B cell (primary cell): ENCODE measurements at places on chromosomes 12 and 14. TPM values are rescaled to one million over a fixed set of nuclear protein-coding genes. Genes with fewer than 3 reads are reported as not detected.

GRCh38 chr14:94768521-94769390 lies 1.2 kb downstream of the GSC start:
- DNase-seq: peak; percentile 21

- DNase-seq: no peak
These were observed 232.8 kb upstream of the FBXO33 start for GRCh38 chr14:39665075-39665475.

DNA sequence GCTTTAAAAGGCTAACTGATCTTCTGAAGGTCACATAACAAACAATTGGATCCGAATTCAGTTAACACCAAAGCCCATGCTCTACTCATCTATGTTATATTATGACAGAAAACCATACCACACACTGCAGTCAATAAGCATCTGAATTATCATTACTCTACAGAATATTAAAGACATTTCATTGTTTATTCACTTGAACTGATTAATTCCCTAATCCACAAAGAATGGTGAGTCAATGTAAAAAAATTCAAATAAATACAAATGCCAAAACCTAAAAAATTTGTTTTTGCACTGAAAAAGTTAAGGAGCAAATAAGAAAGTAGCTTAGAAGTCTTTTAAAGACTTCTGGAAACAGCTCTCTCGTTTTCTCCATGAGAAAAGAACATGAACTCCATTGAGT lies 13.7 kb downstream of the NID2 start:
- DNase-seq: no peak

DNA sequence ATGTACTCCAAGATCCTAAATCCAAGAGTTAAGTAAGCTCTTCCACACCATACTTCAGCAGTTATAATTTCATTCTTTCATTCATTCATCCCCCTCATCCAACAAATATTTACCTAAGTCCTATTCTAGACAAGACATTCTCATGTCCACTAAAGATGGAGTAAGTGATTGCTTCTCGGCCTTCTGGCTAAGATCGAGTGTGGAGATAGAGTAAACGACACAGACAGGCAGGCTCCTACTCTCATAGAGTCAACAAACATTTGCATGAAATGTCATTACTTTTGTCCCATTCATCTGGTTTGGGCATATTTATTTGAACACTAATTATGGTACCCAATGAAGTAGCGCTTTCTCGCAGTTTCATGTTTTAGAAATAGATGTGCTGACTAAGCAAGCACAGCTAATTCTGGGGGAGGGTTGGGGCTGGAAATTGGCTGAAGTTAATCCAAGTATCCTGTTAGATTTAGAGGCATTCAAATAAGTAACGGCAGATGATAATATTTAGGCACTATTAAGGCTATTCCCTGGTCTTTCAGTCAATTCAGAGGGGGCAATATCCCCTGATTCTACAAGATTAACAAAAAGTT lies 176.5 kb downstream of the CEP128 start:
- DNase-seq: no peak

GRCh38 chr14:68748691-68749090 lies 44.2 kb downstream of the ZFP36L1 start:
- DNase-seq: no peak

GRCh38 chr12:23083267-23083666 lies 458.3 kb downstream of the ETNK1 start:
- no peak for DNase-seq

GRCh38 chr14:99946652-99947489 lies 118.4 kb upstream of the EVL start:
- peak; percentile 59 for DNase-seq

DNA sequence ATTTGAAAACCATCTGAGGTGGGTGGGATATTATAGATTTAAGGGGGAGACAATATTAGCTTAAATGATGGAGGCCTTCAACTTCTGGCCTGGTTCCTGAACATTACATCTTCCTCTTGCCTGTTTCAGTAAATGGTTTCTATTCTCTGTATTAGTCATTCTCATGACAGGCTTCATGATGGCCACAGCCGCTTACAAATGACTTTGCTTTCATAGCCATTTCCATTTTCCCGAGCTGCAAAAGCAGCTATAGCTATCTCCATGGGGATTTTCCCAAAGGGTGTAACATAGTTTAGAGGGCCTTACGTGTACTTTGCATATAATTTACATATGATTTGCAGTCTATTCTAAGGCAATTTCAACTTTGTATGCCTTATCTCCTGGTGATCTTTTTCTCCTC lies 121.8 kb downstream of the NRXN3 start:
- no peak for DNase-seq

DNA sequence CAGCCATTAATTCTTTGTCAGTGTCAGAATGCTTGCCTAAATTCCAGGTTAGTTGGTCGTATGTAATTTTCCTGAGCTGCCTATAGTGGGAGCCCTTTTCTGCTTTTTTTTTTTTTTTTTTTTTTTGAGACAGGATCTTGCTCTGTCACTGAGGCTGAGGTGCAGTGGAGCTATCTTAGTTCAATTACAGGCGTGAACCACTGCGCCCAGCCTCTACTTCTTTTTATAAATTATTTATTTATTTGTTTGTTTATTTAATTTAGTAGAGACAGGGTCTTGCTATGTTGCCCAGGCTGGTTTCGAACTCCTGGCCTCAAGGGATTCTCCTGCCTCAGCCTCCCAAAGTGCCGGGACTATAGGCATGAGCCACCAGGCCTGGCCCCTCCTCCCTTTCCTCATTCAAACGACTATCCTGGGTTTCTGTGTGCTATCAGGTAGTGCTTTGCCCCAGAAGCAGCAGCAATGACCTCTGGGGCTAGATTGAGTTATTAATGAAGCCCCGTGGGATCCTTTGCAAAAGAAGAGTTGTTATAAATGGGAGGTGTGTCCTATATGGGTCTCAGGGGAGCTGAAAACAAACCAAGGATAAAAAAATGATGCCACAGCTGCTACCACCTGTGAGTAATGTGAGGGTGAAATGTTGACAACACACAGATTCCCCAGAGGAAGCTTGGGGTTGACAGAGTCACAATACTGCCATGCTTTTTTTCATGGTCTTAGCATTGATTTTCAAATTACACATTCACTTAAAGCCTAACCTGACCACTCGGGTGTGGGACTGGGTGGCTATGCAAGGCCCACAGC lies 34.6 kb upstream of the NFKBIA start:
- peak; percentile 13 for DNase-seq

DNA sequence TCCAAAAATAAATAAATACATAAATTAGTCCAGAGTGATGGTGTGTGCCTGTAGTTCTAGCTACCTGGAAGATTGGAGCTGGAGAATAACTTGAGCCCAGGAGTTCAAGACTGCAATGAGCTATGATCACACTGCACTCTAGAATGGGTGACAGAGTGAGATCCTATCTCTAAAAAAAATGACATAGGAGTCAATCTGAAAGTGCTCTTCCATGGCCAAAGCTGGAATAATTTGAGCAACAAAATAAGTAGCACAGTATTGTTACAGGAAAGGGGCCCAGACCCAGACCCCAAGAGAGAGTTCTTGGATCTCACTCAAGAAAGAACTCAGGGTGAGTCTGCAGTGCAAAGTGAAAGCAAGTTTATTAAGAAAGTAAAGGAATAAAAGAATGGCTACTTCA lies 24.9 kb upstream of the SLC7A8 start:
- no peak for DNase-seq

DNA sequence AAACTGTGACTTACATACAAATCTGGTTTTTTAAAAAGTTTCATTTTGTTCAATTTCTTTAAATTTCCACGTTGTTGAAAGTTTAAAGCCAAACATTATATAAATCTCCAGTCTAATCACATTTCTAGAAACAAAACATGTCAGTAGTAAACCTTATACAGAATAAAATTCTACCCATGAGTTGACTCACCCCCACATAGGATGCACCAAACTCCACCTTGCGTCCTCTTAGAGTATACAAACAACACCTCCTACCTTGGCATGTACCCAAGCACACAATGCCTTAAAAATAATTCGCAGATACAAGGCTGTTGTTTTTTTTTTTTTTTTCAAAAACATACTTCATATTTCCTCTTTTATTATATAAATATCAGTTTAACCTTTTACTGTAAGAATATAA lies 3.3 kb downstream of the FBXL14 start:
- DNase-seq: no peak

DNA sequence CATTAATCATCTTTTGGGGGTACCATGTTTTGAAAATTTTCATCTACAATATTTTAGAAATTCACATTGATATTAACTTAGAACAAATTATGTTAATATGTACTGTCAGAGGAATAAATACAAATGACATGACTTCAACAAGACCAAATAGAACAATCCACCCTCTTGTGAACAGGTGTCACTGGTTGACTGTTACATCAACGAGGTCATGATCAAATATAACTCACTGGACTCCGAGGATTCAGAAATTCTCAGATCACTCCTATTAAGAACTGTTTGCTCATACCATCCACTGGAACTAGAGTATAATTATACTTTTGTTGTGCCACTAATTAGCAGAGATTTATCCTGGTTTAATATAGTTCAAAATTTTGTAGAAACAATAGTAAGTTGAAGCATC lies 318.8 kb downstream of the PRKD1 start:
- no peak for DNase-seq

DNA sequence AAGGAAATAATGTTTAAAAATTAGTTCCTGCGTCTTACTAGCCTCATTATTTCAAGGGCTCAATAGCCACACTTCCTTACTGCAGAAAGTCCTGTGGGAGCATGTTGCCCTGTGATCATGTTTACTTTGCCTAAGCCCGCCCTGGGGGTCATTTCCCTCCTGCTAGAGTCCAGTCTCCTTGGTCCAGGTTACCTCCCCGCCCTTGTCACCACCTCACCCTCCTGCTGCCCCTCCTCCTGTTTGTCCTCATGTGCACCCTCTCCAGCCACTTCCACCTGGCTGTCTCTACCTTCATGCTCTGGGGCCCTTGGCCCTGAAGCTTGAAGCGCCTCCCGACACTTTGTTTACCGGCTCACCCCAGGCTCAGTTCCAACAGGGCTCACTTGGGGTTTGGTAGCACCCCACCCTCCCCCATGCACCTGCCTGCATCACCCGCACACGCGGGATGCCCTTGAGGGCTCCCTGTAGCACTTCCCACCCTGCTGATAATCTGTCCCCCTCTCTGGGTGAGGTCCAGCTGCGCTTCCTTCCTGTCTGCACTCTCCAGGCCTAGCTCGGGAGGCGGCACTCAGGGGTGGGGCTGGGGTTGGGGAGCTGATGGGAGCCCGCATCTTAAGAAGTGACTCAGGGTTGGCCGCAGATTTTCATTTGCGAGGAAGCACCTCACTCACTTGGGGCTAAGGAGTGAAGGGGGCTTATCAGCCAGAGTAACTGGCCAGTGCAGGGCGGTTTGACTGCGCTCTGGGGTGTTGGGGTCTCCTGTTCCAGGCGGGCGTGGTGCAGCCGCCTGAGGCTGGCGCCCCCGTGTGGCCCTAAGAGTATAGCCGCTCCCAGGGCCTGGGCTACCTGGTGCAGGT lies 40.1 kb downstream of the SMIM41 start:
- DNase-seq: peak; percentile 73

GRCh38 chr14:53954551-53955228 lies 1.9 kb downstream of the BMP4 start:
- peak; percentile 13 for DNase-seq

DNA sequence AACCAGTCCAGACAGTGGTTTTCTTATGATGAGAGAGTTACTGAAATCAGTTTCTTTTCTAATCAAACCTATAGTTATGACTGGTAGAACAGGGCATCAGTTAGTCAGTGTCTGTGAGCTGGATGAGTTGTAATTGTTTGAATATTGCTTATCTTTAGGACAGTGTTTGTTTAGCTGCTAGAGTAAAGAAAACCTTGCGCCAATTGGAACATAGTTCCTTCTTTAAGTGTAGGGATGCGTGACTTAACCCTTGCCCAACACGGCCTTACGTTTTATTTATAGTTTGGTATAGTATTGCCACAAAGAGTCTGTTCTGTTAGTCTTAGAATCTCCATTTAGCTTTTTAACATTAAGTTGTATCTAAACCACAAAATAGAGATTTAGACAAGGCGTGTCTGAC lies 572.6 kb downstream of the SLC16A7 start:
- DNase-seq: no peak

DNA sequence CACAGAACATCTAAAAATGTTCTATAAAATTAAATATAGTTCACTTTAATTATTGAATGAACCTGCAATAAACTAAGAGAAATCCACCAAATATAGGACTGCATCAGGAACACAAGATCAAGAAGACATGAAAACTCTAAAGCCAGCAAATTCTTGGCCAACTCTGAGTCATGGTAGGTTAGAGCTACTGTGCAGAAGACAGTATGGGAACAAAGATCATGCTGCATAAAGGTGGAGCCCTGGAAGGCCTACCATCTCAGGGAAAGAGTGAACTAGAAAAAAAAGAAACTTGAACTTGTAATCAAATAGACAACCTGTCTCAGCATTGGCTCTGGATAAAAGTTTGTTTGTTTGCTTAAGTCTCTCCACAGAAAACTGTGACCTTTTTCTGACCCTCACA lies 66.9 kb upstream of the CNOT2 start:
- no peak for DNase-seq

- DNase-seq: no peak
These were observed 100.3 kb downstream of the SAMD4A start for GRCh38 chr14:54667026-54667744.

DNA sequence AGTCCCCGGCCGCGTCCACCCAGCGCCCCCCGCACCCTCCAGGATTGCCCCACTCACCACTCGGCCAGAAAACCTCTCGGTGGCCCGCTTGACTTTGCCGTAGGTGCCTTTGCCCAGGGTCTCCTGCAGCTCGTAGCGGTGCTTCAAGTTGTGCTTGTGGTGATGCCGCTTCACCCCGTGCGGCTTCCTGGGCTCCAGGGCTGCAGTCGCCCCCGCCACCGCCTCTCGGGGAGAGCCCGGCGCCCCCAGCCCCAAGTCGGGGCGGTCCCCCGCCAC lies 459 bp downstream of the NUAK1 start:
- no peak for DNase-seq

DNA sequence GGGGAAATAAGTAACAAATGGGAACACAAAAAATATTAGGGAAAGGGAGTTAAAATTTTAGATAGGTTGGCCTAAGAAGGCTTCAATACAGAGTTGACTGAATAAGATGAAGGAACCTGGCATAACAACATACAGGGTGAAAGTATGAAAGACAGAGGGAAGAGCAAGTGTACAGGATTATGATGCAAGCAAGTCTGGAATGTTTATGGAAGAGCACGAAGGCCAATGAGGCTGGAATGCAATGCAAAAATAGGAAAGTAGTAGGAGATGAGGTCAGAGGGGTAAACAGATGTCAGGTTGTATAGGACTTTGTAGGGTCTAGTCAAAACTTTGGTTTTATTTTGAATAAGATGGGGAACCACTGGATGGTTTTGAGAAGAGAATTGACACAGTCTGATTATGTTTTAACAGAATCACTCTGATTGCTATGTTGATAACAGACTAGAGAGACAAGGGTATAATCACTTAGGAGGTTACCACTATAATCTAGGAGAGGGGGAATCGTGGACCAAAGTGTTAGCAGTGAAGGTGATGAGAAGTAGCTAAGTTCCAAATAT lies 96.8 kb downstream of the OSBPL8 start:
- no peak for DNase-seq

HOXC12 gene
- not detected in 2 replicates for total RNA-seq

SLC22A17 gene
- total RNA-seq: 0.89 and 0.97 TPM in 2 replicates

ALDH1L2 gene
- 0.32 and 0.46 TPM in 2 replicates for total RNA-seq

GYS2 gene
- 0.10 TPM in 1 of 2 replicates, not detected in the other for total RNA-seq

ZFYVE26 gene
- total RNA-seq: 46.3 and 53.9 TPM in 2 replicates

ZC2HC1C gene
- 0.46 and 0.59 TPM in 2 replicates for total RNA-seq
